ENCODE measurements at places on chromosomes 1 and 21.

GRCh38 chr1:199685369-199685768, 342.1 kb upstream of the NR5A2 start:
- no peak for DNase-seq

DNA sequence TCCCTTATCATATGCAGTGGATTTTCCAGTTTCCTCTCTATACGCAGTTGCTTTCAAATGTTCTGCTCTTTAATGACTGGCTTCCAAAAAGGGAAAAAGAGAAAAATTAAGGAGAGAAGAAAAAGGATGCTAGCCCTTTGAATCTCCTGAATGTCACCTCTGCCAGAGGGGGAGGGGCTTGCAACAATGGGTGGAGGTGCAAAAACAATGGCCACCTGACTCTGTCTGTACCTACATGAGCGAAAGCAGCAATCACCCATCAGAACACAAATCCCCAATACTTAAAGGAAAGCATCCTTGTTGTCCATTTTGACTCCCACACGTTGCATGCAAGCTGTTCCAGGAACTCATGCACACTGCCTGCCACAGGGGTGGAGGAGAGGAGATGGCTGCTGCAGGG, 61.2 kb downstream of the CCDC30 start:
- no peak for DNase-seq

DNA sequence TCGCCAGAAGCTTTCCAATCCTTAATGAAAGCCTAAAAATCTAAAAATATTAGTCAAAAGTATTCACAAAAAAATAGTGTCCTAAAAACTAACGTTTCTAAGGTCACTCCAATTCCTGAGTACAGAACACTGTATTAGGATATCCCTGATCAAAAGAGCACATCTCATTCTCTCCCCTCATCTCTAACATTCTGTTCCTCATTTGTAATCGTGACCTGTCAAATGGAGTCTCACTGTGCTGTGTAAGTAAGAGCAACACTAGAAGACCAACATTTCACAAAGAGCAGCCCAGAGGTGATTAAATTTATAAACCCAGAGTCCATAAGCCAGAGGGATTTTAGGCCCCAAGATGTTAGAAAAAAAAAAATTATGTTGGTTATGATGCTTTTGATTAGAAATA, 26.3 kb downstream of the RGS2 start:
- DNase-seq, result no peak

DNA sequence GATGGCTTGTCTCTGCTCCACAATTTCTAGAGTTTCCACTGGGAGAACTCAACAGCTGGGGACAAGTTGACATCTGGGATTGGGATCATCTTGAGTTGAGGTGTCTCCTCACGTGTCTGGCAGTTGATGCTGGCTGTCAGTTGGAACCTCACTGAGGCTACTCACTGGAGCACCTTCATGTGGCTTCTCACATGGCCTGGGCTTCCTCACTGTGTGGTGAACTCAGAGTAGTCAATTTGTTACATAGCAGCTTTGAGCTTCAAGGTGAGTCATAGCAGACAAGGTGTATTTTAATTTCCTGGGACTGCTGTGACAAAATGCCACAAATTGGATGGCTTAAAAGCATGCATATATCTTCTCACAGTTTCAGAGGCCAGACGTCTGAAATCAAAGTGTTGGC, 44.0 kb downstream of the NTNG1 start:
- DNase-seq, result peak; percentile 6

DNA sequence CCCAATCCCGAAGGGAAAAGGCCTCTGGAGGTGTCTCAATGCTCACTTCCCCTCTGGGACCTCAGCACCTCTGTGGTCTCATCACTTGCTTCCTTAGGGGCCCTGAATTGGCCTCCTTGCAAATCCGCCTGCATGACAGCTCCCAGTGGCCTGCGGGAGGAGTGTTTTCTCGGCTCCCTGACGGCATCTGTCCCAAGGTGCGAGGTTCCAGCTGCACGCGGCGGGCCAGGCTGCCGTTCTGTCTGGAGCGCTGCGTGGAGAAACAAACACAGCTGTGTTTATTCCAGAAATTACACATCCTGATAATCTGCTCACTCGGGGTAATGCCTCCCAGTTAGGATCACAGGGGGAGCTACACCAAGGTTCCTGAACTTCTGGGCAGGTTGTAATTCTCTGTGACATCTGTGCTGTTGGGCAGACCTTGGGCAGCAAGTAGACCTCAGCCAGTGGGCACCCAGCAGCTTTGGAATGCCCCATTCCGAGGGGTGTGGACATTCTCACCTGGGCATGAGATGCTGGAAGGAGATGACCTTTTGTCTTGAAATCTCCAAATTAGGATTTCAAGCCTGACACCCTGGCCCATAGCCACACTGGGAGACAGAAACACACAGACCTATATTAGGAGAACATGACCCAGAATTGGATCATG, 18.2 kb downstream of the EPHB2 start:
- DNase-seq, result no peak

- no peak for DNase-seq
Measured at GRCh38 chr21:34945288-34945687, 103.8 kb downstream of the RUNX1 start.

- DNase-seq, result no peak
Measured at GRCh38 chr1:23444596-23445390, 20.2 kb upstream of the TCEA3 start.

DNA sequence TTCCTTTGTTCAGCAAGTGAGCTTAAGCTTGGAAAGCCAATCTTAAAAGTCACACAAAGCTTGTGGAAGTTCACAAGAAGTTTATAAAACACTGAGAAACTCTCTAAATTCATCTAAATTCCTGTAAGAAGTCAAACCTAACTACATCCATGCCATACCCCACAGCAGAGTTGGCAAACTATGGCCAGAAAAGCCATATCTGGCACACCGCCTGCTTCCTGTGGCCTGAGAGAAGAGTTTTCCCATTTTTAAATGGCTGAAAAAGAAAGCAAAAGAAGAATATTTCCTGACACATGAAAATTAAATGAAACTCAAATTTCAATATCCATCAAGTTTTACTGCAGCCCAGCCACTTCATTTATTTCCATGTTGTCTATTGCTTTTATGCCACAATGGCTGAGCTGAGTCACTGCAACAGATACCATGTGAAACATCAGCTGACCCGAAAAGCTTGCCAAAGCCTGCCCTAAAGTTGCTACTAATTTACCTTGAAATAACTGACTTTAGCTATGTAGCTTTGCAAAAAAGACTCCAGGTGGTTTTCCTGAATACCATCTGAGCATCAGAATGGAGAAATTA, 237.1 kb downstream of the SLC45A1 start:
- peak; percentile 27 for DNase-seq

DNA sequence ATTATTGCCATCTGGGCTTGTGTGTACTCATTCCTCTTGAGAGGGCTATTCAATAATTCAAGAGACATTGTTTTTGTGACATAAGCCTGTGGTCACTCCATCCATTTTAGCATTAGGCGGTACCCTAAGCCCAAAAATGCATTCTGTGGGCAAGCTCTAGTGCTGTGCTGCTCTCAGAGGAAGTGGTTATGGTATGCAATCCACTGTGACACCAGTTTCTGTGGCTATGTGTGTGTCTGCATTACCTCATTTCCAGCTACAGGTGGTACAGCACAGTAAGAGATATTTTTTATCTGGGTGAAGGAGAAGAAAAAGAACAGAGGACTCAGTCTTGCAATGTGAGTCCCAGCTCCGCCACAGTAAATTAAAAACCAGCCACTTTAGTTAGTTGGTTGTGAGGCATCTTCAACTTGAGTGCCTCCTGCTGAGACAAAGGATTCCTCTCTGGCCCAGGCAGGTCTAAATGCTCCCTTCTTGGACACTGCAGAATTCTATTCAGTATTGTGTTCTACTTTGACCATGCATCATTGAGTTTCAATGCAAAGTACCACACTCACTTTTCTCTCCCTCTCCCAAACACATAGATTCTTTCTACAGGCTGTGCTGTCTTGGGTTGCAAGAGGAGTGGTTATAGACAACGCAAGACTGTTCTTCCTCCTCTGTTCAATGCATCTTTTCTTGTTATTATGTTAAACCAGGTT, 777.8 kb upstream of the BRINP3 start:
- no peak for DNase-seq

GRCh38 chr1:186618401-186619170, 61.6 kb downstream of the PTGS2 start:
- peak; percentile 78 for DNase-seq

DNA sequence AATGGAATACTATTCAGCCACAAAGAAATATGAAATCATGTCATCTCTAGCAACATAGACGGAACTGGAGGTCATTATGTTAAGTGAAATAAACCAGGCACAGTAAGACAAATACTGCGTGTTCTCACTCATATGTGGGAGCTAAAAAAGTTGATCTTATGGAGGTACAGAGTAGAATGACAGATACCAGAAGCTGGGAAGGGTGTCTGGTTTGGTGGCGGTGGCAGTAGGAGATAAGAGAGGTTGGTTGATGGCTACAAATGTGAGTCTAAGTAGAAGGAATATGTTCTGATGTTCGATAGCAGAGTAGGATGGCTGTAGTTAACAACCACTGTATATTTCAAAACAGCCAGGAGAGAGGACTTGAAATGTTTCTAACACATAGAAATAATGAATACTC, 121.6 kb downstream of the PLPPR4 start:
- no peak for DNase-seq

Data from activated CD4-positive, alpha-beta T cell treated with anti-CD3 and anti-CD28 coated beads, Interleukin-2, Interleukin-4, amounts not matched to agents 100 ng/mL and 50 ng/mL, durations not matched to agents 16 hours and 8 hours (primary cell).